GM23248 (cell line): ENCODE measurements at places on chromosomes 6 and 20. TPM values are rescaled to one million over a fixed set of nuclear protein-coding genes. Genes with fewer than 3 reads are reported as not detected.

- no peak for DNase-seq
Observed at GRCh38 chr6:158191032-158191431, 22.9 kb downstream of the GTF2H5 start.

DNA sequence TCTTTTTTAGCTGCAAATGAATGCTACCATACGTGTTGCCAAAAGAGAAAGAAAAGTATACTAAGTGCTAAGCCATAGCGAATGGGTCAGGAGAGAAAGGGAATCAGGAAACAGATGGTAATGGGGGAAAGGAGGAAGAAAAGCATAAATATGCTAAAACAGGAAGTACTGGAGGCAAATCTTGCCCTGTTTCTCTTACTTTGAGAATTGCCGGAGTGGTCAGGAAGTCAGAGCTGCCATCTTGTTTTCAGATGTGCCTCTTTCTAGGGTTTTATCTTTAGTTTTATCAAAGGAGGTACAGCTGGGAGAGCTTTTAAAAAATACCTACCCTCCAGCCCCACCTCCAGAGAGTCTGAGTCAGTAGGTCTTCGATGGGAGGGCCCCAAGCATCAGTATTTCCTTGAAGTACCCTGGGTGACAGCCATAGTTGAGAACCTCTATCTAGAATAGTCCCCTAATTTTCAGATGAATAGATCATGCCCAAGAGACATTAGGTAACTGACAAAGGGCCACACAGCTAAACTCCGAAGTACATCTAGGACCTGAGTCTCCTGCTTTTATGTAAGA lies 193.3 kb downstream of the CLIC5 start:
- DNase-seq, result no peak

The UNC5CL gene
- polyA plus RNA-seq, result not detected in 2 replicates

- DNase-seq, result no peak
Observed at GRCh38 chr20:20786428-20786827, 74.0 kb upstream of the RALGAPA2 start.

- no peak for DNase-seq
Observed at GRCh38 chr6:40512340-40512739, 74.8 kb downstream of the LRFN2 start.
